ENCODE measurements at places on chromosomes 2 and 18. TPM values are rescaled to one million over a fixed set of nuclear protein-coding genes. Genes with fewer than 3 reads are reported as not detected.
A peak's percentile ranks its signal among the peaks of the same experiment; 100 is the strongest.

Gene TNFAIP6
- polyA plus RNA-seq: 1.1 TPM

DNA sequence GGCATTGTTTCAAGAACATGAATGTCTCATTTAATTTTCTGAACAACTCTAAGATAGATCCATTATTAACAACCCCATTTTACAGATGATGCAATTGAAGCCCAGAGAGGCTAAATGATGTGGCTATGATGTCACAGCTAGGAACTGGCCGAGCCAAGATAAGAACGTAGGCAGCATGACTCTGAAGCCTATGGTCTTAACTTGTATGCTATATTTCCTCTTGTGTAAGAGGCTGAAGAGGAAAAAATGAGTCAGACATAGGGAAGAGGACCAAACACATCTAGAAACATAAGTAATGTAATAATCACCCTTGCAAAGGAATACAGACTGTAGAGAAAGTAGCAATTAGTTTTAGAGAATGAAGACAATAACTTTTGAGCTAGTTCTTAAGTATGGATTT is 416.8 kb downstream of the FIGN start:
- DNase-seq: no peak

DNA sequence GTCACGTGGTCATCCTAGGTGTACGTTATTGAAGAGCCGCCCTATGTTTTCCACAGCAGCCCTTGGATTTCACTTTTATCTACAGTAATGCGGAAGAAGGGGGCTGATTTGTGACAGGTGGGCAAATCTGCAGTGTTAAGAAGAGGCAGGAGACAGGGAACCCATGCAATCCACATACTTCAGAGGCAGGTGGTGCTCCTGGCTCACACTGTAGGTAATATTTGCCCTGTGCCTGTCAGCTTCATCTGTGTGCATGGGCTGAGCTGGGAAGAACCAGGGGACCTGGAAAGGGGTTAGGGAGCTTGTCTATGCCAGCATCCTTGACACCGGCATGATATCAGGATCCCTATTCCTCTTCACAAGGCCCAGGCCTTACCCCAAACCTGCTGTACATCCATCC is 183.9 kb downstream of the SH3RF3 start:
- DNase-seq: no peak

DNA sequence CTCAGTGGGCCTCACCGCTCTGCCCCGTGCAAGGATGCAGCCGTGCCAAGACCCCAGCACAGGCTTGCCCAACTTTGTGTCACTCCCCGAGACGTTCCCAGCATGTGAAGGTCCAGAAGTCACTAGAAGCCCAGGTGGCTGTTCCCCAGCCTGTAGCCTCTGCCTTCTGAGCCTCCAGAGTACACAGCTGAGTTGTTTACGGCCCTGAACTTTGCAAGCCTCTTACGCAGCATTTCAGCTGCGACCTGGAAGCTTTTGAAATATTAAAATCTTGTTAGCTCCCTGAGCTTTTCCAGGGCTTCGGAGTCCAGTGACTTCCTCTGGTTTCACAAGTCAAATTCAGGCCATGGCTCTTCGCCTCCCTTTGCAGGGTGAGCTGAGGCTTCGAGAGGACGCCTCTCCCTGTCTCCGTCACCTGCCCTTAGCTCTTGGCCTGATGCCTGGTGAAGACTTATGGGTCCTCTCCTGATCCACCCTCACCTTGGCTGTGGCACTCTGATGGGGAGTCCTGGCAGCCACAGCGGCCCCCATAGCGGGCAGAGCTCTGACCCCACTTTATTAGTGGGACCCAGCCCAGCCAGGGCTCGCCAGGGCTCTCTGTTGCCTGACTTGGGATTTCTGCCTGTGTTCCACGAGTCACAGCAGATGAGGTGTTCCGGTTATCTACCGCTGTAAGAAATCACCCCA is 76.5 kb upstream of the HPCAL1 start:
- no peak for DNase-seq

Gene CYBRD1
- 9.8 TPM for polyA plus RNA-seq

Gene IL1RL1
- not detected for polyA plus RNA-seq

DNA sequence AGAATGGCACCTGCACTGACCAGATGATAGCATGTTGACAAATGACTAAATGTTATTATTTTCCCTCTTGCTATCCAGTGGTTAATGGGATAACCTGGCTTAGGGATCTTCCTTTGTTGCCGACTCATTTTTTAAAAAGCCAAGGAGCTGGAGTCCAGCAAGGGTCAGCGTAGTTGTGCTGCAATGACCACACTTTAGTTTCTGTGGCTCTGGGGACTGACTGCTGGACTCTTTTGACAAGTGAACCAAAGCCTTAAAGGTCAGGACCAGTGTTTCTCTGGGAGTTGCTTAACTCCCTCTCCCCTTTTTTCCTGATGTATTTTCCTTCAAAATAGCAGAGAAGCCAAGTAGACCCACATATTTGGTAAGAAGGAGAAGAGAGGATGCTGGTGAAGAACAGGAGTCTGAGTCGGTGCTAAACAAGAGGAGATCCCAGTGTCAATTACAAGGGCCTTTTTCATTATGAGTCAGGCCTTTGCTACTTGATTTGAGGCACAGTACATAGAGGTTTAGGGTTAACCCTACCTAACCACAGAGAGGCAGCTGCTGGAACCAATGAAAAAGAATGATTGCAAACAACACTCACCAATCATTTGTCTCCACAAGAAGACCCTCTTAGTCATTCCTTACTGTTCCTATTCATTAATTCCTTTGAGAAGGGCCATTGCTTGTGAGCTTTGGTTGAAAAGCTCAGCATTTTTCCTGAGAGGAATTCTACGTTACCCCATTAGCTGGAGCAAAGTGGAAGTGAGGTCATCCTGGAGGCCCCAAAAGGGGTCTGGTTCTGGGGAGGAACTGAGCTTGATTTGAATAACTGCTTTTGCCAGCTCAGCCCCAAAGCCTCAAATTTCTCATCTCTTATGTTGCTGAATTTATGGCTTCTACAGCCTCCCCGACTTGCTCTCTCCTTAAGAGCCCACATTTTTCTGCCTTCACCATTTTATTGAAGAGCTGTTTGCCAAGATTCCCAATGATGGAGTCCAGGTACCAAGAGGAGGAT is 137.6 kb upstream of the HNMT start:
- no peak for DNase-seq

DNA sequence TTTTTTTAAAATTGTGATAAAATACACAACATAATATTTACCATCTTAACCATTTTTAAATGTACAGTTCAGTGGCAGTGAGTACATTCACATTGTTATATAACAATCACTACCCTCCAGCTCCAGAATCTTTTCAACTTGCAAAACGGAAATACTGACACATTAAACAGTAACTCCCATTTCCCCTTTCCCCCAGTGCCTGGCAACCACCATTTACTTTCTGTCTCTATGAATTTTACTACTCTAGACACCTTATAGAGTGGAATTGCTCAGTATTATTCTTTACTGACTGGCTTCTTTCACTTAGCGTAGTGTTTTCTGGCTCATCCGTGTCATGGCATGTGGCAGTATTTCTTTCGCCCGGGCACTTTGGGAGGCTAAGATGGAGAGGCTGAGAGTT is 32.6 kb downstream of the FASTKD2 start:
- peak; percentile 57 for DNase-seq

Gene NFATC1
- 7.8 TPM for polyA plus RNA-seq

DNA sequence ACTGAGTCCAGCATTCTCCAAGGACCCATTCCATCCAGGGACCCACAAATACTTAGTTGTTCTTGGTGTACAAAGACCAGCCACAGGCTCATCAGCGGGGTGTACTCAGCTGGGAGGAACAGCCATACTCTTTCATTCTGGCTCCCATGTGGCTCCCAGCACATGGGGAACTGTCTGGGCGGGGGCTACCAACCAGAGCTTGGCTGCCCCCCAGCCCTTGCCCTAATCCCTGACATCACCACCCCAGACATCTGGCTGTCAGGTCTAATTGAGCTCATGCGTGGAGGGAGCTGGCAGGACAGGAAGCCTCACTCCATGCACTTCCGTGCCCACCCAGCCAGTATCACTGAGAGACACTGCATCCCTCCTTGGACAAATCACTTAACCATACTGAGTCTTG is 283.6 kb downstream of the DYSF start:
- no peak for DNase-seq

GRCh38 chr18:12820506-12820905 is 63.5 kb downstream of the PTPN2 start:
- DNase-seq: no peak

DNA sequence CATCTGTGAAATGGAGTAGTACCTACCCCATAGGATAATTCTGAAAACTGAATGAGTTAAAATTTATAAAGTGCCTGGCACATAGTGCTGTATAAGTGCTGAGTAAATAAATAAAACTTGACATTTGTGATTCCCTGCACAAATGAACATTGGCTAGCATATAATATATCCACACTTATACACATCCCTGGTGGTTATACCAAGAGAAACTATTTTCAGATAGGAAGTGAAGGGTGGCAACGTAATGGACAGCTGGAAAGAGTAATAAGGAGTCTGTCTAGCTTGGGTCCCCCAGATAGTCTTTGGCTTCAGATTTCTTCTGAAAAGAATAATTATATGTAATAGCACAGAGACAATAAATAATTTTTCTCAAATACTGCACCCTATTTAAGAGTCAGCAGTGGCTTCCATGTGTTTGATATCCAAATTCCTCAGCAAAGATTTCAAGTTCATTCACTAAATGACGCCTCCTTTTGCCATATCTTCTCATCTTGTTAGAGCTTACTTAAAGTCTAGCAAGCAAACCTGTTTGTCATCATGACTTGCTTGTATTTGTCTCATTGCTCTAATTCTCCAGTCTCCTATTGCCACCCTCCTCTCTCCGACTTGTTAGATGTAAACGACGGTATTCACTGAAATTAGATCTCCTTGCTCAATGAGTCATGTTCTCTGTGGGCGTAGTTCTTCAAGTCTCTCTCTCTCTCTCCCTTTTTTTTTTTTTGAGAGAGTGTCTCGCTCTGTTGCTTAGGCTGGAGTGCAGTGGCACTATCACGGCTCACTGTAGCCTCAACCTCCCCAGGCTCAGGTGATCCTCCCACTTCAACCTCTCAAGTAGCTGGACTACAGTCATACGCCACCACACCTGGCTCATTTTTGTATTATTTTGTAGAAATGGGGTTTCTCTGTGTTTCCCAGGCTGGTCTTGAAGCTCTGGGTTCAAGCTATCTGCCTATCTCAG is 8.7 kb upstream of the ADGRF3 start:
- DNase-seq: no peak

GRCh38 chr18:70781860-70782453 is 493.1 kb downstream of the SOCS6 start:
- no peak for DNase-seq

DNA sequence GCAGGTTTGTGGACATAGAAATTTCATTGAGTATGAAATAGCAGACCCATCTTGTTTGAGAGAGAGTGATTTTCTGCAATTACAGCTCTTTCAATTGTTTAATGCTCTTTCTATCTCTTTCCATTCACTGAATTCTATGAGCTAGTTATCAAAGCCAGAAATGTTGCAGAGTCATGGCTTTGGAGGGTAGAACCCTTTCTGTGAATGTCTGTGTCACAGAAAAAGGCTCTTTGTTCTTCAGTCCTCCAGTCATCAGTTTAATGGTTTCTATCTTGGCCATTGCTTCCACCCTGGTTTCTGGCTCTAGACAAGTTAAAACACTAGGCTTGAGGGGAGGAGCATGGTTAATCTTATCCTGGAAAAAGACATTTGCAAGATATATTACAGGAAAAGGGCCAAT is 655.0 kb downstream of the STK39 start:
- no peak for DNase-seq

Gene SLC11A1
- 184 TPM for polyA plus RNA-seq

DNA sequence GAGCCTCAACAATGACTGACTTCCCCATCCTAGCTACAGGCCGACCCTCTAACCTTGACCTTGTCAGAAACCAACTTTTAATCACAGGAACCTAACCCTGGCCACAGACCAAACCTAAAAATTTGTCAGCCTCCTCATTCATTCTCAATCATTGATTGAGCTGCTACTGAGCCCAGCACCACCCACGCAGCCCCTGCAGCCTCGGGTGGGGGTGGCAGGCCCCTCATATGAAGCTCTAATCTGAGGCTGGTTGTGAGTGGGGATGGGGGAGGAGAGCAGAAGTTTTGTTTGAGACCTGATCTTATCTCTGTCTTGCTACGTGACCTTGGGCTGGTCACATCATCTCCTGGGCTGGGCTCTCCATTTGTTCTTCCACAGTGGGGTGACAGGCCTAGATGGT is 99.5 kb upstream of the EPAS1 start:
- no peak for DNase-seq

GRCh38 chr18:69895066-69896047 is 52.3 kb downstream of the CD226 start:
- DNase-seq: no peak

GRCh38 chr2:134457765-134458472 is 204.0 kb downstream of the MGAT5 start:
- DNase-seq: no peak

GRCh38 chr2:230226051-230226551 is 565 bp downstream of the SP140 start:
- DNase-seq: peak; percentile 59

Gene BBS5
- not detected for polyA plus RNA-seq

Gene PDE11A
- polyA plus RNA-seq: not detected

- no peak for DNase-seq
Observed at GRCh38 chr2:54030396-54030741, 59.6 kb upstream of the PSME4 start.

Gene THUMPD2
- 5.9 TPM for polyA plus RNA-seq

DNA sequence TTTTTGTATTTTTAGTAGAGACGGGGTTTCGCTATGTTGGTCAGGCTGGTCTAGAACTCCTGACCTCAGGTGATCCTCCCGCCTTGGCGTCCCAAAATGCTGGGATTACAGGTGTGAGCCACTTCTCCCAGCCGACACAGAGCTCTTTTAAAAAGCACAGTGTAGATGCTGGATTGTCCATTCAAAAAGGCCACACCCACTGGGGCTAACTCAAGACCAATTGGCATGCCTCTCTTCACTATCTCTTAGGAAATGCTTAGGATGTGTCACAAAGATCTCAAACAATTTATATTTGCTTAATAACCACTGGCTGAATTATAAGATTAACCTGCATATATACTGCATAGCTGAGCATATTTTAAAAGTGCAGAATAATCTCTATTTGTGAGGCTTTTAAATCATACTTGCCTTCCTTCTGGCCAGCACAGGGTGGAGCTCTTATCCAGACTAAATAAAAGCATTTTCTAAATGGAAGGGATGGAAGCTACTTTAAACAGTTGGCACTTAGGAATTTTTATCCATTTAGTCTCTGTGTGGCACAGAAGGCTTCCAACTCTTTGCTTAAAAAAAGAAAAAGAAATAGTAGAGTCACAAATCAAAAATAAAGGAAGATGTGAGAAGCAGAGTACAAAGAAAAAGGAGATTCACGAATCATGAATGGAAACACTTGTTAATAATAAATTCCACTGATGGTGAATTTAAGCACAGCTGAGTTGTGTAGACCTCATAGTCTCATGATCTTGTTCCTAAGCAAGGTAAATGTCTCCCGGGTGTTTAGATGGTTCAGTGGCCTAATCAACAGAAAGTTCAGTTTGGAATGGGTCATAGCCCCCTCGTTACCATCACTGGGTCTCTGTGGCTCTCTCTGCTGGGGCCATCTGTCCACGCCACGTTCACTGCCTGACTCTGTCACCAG is 22.4 kb downstream of the CRYGD start:
- no peak for DNase-seq

- DNase-seq: no peak
Observed at GRCh38 chr2:68809324-68810240, 61.6 kb downstream of the BMP10 start.

GRCh38 chr18:25862881-25863600 is 227.4 kb downstream of the SS18 start:
- DNase-seq: no peak

All from CD14-positive monocyte (primary cell).